ENCODE measurements at places on chromosomes 5 and 9.
A peak's percentile ranks its signal among the peaks of the same experiment; 100 is the strongest.

GRCh38 chr5:125550274-125550673, 803.8 kb upstream of the ZNF608 start:
- no peak for DNase-seq

DNA sequence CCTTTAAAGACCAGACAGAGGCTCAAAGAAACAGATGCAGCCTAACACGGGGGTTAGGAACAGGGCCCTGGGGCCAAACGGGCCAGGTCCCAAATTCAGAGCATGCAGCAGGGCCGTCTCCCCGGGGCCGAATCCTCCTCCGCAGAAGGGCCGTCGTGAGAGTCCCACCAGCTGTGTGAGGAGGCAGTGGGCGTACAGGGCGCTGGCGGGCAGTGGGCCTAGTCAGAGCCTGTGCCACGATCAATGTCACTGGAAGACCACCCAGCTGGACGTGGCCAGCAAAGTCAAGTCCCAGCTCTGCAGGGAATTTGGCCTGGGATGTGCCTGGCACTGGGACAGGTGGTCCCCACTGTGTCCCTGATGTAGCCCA, 15.8 kb upstream of the FCN2 start:
- DNase-seq = no peak

GRCh38 chr5:132293066-132293991, 865 bp upstream of the SLC22A4 start:
- peak; percentile 86 for DNase-seq

GRCh38 chr5:638501-639252, 26.5 kb downstream of the CEP72 start:
- DNase-seq = no peak

GRCh38 chr9:22005702-22006606, 3.2 kb downstream of the CDKN2B start:
- DNase-seq = no peak

GRCh38 chr9:111282845-111283244, 47.2 kb downstream of the OR2K2 start:
- no peak for DNase-seq

DNA sequence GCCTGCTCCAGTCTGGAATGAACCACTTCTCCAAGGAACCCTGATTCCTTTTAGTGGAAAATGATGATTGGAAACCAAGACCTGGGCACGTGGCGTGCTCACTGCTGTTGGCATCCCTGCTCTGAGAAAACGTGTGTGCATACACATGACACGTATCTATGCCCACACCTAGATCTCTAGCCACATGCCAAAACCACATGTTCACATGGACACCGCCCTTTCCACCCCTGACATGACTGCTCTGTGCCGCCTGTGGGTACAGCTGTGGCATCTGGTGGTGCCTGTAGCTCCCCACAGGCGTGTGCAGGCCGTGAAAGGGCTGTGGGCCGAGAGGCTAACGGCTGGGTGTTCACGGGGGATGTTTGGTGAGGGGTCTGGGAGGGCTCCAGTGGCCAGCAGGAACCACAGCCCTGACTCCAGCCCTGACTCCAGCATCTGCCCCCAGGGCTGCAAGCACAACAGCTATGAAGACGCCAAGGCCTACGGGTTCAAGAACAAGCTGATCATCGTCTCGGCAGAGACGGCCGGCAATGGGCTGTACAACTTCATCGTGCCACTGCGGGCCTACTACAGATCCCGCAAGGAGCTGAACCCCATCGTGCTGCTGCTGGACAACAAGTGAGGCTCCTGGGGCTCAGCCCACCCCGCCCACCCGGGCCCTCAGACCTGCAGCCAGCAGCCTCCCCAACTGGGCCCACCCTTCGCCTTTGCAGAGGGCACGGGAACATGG, 75.1 kb downstream of the KCNT1 start:
- no peak for DNase-seq

DNA sequence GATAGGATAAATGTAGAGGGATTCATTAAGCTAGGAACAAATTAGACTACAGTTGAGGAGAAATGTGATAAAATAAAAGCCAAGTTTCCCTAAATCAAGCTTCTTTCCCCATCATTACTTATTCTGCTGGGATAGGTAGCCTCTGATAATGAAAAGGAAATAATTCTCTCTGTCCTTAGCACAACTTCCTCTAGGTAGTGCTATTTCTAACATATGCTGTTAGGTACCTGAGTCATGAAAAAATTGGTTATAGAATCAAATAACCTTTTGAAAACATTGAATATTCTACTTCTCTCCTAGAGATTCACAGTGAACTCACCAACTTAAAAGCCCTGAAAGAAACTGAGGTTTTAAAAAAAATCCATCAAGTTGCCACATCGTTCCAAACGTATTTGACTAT, 1793.1 kb downstream of the EFNA5 start:
- no peak for DNase-seq

GRCh38 chr5:5505815-5506214, 83.3 kb downstream of the ICE1 start:
- no peak for DNase-seq

GRCh38 chr5:33833237-33833575, 58.6 kb downstream of the ADAMTS12 start:
- DNase-seq = no peak

All from Ammon's horn (tissue), 1 donor.